ENCODE measurements at places on chromosomes 16 and 17.

GRCh38 chr17:57595947-57596695, 149.0 kb downstream of the CCDC182 start:
- DNase-seq, result no peak

- DNase-seq, result no peak
These were observed 139.6 kb downstream of the XYLT1 start for GRCh38 chr16:17331071-17331607.

- DNase-seq, result no peak
These were observed 148.1 kb upstream of the HS3ST3A1 start for GRCh38 chr17:13749891-13750235.

DNA sequence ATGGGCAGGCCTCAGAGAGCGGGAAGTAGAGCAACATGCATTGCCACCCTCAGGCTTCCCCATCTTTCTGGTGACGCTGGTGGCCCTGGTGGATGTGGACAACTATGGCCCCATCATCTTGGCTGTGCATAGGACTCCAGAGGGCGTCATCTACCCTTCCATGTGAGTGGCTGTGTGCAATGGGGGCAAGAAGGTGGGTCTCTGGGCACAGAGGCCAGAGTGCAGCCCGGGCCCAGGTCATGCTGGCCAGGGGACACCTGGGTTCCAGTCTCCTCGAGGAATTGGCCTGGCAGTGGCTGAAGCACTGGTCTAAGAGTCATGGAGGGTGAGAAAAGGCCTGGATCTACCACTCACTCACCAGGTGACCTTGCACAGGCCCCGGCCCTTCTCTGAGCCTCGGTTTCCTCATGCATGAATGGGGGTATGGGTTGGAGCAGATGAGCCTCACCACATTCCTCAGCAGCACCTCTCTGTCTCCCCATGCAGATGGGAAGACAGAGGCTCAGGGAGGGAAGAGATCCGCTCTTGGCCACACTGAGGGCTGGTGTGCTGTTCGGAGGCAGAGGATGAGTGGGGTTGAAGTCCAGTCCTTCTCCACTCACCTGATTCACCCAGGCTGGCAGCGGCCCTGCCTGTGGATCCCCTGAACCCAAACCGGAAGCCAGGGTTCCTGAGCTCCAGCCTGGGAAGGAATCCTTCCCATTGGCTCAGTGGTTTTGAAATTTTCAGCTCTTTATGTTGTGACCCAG, 7.2 kb upstream of the ADGRG3 start:
- no peak for DNase-seq

- DNase-seq, result no peak
These were observed 207.0 kb downstream of the MSI2 start for GRCh38 chr17:57463103-57463885.

- no peak for DNase-seq
These were observed 36.1 kb upstream of the CAPN15 start for GRCh38 chr16:491220-491919.

- no peak for DNase-seq
These were observed 56.5 kb upstream of the ADORA2B start for GRCh38 chr17:15888436-15888835.

- DNase-seq, result no peak
These were observed 108.2 kb downstream of the SLC39A11 start for GRCh38 chr17:72984145-72984925.

DNA sequence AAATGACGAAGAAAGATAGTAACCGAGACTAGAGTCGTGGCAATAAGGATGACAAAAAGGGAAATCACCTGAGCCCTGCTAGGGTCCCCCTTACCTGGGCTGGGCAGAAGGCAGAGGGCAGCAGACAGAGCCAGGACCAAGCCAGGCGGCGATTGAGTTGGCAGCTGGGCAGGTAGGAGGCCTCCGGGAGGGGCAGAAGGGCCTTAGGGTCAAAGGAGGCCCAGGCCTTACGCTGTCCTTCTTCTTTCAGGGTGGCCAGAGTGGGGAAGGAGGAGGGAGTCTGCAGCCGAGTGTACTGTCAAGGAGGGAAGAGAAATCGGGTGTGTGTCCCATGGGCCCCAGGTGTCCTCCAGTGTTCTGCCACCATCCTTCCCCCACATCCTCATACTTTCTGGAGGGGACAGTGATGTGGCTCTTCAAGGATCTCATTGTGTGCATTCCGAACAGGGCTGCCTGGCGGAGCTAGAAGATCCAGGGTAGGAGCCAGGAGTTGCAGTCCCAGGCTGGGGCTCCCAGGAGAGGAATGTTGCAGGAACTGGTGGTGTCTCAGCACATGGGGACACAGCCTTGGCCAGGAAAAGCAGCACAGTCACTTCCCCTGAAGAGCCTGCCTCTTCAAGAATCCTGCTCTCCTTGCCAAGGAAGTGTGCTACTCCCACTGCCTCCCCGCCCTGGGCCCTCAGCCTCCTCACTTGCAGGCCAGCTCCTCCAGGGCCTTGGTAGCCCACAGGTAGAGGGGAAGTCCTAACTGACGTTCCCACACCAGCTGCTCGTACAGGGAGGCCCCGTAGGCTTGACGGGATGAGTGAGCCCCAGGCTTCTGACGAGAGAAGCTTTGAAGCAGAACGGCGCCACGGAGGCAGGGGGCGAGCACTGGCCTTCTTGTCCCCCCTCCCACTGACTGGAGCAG, 13.2 kb downstream of the CTC1 start:
- DNase-seq, result no peak

GRCh38 chr17:78933959-78934568, 8.9 kb upstream of the TIMP2 start:
- peak; percentile 78 for DNase-seq

DNA sequence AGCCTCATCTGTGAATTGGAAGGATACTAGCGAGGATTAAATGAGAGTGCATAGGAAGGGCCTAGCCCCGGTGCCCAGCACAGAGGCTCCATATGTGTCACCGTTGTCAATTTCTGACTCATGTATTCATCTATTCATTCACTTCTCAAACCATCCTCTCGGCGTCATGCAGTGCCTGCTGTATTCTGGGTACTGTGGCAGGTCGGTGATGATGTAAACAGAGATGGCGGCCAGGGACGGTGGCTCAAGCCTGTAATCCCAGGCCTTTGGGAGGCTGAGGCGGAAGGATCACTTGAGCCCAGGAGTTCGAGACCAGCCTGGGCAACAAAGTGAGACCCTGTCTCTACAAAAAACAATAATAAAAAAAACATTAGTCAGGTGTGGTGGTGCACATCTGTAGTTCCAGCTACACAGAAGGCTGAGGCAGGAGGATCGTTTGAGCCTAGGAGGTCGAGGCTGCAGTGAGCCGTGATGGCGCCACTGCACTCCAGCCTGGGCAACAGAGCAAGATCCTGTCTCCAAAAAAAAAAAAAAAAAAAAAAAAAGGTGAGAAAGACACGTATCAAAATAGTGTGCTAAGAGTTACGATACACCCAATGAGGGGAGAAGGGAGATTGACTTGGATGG, 4.3 kb upstream of the PPP1R1B start:
- DNase-seq, result no peak

DNA sequence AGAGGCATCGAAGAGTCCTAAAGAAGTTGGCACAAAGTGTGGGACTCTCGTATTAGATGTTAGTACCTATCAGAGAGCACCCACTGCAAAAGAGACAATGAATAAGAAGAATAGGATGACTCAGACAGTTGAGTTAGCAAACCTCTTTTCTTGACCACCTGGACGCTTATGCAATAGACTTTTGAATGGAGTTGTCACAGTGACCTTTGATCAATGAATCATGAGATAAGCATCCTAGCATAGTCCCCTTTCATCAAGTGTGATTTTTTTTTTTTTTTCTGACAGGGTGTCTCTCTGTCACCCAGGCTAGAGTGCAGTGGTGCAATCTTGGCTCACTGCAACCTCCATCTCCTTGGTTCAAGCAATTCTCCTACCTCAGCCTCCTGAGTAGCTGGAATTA, 1417.9 kb upstream of the GOT2 start:
- DNase-seq, result no peak

DNA sequence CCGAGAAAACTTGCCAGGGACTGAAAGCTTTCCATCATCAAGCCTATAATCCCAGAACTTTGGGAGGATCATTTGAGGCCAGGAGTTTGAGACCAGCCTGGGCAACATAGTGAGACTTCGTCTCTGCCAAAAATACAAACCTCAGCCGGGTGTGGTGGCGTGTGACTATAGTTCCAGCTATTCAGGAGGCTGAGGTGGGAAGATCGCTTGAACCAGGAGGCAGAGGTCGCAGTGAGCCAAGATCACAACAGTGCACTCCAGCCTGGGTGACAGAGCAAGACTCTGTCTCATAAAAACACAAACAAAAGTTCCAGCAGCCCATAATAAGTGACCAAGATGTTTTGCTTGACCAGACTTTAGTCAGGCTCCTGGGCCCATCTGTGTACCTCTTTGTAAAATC, 1.9 kb downstream of the MEAK7 start:
- no peak for DNase-seq

DNA sequence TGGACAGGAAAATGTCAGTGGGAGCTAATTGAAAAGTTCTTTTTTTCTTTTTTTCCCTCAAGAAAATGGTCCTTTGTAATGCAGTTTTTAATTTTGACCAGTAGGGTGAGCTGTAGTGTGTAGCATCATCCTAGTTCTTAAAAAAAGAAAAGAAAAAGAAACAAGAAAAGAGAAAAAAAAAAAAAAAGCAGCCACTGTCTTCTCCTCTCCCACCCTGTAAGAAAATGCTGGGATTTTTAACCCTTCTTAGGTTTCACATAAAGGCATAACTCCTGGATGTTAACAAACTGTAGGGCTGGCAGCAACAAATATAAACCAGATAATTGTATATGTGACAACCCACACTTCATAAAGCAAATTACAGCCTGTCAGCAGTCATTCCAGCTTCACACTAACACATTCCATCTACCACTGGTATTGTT, 78.1 kb downstream of the SKAP1 start:
- peak; percentile 4 for DNase-seq

- peak; percentile 56 for DNase-seq
These were observed 34.4 kb downstream of the WWP2 start for GRCh38 chr16:69796285-69797118.

DNA sequence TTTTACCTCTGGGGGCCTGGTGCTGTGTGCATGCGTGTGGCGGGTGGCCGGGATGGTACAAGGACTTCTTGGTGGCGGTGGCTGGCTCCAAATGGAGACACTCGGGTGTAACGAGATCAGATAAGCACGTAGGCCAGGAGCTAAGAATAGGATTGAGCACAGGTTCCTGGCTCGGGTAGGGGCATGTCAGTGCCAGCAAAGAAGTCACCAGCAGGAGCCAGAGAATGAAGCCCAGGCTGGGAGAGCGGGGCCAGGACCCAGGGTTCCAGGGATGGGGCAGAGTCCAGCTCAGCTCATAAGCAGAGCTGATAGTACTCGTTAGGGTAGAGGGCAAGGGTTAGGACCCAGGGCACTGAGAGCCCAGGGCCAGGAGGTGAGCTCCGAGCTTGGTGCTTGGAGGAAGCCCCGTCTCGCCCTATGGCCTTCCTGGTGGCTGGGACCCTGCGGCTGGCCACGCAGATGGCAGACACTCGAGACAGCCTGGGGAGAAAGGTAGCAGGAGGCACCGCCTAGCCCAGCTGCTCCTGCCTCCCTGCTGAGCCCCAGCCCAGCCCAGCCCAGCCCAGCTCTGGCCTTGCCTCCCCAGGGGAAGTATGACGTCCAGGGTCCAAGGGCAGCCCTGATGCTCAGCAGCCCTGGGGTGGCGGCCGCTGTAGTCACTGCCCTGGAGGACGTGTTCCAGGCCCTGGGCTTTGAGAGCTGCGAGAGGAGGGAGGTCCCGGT, 8.9 kb downstream of the ZNF213 start:
- peak; percentile 87 for DNase-seq

GRCh38 chr16:19674485-19674884, 43.5 kb downstream of the KNOP1 start:
- DNase-seq, result no peak

DNA sequence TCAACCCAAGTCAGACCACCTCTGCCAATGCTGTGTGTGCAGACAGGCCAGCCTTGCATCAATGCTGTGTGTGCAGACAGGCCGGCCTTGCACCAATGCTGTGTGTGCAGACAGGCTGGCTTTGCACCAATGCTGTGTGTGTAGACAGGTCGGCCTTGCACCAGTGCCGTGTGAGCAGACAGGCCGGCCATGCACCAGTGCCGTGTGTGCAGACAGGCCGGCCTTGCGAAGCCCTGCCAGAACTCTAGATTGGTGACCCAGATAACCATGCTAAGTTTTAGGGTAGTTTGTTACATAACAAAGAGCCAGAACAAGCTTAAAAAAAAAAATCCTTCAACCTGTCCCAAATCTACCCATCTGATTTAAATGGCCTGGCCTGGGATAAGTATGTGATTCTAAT, 54.3 kb downstream of the ELAC2 start:
- DNase-seq, result no peak

GRCh38 chr16:74740795-74741304, 33.8 kb downstream of the FA2H start:
- DNase-seq, result no peak

- DNase-seq, result peak; percentile 42
These were observed 1.6 kb downstream of the AMFR start for GRCh38 chr16:56423584-56424403.

DNA sequence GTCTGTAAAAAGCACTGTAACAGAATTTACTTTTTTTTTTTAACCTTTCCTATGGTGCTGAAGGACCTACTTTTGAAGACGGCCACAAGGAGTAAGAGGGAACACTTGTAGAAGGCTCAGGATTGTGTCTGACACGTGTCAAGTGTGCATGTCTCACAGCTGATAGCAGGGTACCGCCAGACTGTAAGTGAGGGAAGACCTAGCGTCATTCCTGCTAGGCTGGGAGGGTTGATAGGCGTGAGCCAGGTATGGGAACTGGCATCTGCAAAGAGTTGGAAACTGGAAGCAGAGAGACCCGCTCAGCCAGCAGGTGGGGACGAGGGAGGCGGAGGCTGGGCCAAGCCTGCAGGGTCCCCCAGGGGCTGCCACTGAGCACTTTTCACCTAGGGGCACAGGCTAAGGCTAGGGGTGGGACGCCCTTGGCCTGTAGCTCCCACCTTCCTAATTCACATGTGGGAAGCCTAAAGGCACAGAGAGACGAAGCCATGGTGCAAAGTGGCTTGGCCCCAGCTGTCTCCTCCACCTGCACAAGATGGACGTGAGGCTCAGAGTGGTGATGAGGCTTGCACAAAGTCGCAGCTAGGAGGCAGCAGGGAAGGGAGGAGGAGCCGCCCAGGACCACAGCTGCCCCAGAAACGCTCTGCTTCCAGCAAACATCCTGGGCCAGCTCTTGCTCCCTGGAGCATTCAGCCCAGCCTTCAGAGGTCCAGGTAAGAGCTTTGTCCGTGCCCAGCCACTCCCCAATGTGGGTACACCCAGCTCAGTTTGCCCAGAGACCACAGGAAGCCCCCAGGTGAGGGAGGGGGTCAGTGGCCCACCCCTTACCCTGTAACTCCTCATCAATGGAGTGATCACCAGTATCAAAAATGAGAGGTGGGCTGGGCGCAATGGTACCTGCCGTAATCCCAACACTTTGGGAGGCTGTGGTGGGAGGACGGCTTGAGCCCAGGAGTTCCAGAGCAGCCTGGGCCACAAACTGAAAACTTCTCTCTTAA, 18.9 kb downstream of the VASN start:
- DNase-seq, result no peak

Data from large intestine (tissue), 12 donors.